CD4-positive, alpha-beta T cell (primary cell): ENCODE measurements at places on chromosomes 11 and 22.

GRCh38 chr11:114610984-114611944 lies 15.7 kb upstream of the NXPE4 start:
- DNase-seq = no peak

DNA sequence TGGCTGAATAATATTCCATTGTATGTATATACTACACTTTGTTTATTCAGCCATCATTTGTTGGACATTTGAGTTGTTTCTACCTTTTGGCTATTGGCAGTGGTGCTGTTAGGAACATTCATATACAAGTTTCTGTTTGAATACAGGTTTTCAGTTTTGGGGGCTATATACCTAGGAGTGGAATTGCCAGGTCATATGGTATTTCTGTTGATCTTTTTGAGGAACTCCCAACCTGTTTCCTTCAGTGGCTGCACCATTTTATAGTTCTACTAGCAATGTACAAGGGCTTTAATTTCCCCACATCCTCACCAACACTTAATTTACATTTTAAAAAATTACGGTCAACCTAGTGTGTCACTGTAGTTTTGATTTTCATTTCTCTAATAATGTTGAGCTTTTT lies 54.6 kb downstream of the HSD17B12 start:
- DNase-seq = no peak

DNA sequence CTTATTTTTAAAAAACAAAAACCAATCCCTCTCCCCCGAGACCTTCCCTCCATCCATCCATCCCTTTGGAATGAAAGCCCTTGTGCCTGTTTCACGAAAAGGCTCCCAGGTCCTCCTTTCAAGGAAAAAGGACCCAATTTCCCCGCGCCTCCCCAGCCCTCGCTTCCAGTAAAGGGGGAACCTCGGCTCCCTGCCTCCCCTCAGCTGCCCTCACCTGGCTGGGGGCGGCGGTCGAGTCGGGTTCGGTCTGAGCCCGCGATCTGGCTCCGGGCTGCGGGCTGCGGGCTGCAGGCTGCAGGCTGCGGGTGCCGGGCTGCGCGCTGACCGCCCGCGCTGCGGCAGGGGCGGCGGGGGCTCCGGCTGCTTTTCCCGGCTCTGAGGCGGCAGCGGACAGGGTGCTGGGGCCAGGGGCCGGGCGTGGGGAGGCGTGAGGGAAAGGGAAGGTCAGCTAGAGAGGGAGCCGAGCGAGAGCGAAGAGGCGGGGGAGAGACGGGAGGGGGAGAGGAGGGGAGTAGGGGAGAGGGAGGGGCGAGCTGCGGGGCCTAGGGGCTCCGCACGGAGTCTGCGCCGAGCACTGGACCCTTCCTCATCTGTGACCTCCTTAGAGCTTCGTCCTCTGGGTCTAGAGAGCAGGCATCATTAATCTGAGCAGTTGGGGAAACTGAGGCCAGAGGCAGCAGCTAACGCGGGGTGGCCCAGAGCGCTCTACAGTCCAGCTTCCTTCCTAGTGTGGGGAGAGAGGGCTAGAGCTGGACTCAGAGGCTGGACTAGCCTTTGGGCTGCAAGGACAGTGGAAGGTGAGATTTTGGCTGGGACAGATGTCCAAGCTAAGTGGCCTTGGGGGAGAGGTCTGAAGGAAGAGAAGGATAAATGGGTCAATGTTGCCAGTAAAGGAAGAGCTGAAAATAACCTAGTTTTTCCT lies at the start of gene C1QTNF4:
C1QTNF4 (minus strand) TSS at position 478 of the 922 bp plus-strand sequence. CDS start 3,601 bp downstream, outside the sequence.
- no peak for DNase-seq

GRCh38 chr22:31084811-31085492 lies 3.8 kb downstream of the SMTN start:
- peak; percentile 86 for DNase-seq

DNA sequence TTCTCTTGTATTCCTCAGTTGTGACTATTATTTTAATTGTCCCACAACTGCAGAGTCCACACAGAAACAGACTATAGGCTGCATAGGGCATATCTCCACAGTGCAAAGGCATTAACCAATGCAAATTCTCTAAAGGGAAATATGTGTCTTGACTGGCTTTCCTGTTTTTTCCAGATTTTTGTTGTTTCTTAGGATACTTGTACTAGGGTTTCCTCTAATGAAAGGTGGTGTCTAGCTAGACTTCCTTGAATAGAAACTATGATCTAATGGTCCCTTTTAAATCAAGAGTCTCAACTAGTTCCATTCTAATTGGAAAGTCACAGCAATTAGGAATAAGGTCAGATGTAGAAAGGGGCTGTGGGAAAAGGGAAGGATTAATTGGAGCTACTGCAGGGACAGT lies 37.6 kb downstream of the SLC36A4 start:
- DNase-seq = no peak

GRCh38 chr11:95650276-95650675 lies 139.3 kb downstream of the FAM76B start:
- no peak for DNase-seq

DNA sequence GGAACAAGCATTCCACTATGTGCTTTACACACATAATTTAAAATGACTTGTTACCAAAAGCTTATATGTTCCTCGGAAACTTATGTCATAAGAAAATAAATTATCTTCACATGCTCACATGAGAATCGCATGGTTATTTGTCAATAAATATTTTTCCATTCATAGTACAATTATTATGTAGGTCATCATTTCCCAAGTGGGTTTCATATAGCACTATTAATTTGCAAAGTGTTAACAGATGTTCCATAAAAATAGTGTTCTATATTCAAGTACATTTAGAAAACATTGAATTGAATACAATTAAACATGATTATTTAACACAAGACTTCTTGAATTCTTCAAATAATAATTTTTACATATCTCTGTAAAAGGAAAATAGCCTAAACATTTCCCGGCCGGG lies 23.9 kb downstream of the LRRC4C start:
- DNase-seq = no peak

GRCh38 chr11:26557666-26558065 lies 14.4 kb downstream of the MUC15 start:
- DNase-seq = no peak

- no peak for DNase-seq
These were observed 31.0 kb downstream of the CTTN start for GRCh38 chr11:70429428-70429705.

GRCh38 chr11:119991022-119991404 lies 146.9 kb downstream of the TRIM29 start:
- no peak for DNase-seq

GRCh38 chr11:121467471-121467870 lies 14.7 kb upstream of the SORL1-AS1 start:
- no peak for DNase-seq

DNA sequence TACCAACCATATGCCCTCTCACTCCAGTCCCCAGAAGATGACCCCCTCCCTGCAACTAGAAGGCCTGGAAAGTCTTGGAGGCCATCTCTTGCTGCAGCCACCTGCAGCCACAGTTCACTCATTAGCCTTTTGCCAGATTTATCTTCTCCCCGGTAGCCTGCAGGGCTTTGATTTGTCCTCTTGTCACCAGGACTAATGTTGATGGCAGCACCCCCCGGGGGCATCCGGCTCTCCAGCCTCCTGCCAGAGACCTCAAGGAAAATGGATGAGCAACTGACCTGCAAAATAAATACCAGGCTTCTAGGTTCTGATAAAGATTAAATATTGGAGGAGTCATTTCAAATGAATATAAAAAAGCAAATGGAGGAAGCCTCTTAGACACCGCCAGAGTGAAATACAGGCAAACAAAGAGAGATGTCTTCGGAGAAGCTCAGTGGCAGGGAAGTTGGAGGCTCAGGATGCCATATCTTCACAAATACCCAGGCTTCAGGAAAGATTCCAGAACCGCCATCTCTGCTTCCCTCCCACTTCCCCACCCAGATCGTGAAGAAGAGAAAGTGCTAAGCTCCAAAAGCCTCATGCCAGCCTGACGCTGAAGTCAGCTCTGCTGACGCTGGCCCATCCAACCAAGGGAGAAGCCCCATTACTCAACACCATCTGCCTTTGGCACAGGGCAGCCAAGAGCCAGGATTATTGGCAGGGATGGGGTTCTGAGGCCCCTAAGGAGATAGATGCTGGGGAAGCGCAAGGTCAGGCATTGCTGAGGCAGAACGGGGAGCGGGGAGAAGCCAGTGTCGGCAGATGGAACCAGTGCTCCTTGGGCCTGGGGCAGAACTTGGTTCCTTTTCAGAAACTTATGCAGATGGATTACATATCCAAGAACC lies 362.7 kb downstream of the CADM1 start:
- DNase-seq = no peak

DNA sequence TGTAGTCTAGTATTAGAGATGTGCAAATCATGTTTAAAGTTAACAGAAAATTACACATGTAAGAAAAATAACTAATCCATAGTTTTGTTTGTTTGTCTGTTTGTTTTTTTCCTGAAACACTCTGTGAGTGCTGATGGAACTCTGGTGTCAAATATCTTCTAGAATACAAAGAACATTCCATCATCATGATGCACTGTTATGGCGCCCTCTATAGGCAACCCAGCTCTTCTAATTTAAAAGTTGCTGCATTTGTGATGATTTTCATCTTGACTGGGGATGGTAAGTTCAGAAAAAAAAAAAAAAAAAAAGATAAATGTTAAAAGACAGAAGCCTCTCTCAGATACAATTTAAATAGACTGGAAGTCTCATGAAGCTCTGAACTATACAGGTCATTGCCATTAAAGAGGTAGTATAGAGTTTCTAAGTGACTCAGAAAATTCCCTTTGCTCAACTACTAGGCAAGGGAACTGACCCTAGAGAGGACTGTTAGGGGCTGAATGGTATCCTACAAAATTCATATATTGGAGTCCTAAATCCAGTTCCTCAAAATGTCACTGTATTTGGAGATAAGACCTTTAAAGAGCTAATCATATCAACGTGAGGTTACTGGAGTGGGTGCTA lies 597.2 kb upstream of the ANO3 start:
- DNase-seq = no peak

DNA sequence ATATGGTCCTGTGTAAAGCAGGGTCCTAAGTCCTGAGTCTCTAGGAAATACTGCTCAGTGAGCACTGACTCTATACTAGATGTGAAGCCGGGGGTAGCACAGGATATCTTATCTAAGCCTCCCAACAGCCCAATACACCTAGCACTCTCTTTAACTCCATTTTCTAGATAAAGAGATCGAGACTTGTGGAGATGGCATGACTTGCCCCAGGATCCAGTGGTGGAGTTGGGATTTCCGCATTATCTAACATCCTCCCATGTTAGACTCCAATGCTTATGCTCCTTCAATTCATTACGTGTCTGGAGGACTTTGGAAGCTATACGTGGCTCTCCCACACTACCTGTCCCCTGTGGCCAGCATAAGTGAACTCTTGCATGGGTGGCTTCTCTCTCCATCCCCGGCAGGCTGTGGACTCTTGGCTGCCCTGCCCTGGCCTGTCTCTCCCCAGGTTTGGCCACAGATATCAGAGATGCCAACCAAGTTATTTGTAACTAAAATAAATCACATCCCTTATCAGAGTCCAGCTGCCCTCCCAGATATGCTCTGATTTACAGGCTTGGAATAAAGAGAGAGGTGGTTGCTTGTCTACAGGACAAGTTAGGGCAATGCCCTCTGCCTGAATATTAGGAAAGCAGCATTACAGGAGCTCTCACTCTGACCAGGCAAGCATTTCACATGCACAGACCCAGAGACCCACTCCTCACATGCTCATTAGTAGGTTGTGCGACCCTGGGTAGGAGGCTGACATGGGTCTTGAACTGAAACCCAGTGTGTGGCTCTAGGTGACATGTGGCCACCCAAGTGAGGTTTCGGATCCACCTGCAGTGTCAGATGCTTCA lies 4.5 kb downstream of the CD44 start:
- DNase-seq = no peak

- DNase-seq = no peak
These were observed 46.7 kb downstream of the C22orf42 start for GRCh38 chr22:32112380-32112779.

- DNase-seq = no peak
These were observed 121.6 kb downstream of the BUD13 start for GRCh38 chr11:116651098-116651736.

DNA sequence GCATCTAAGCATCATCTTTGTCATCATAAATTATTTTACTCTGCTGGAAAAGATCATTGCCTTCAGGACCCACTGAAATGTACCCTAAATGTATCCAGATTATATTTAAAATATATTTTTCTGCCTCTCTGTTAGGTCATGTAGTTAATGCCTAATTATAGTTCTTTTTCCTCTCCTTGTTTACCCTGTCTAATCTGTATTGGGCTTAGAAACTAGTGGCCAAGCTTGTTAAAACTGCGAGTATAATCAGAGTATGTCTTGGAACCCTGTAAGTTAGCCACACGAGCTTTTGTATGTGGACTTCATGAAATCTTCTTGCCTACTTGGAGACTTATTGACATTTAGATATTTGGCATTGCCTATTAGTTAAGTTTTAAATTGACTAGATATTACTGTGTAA lies 55.6 kb downstream of the ARFGAP2 start:
- DNase-seq = no peak

DNA sequence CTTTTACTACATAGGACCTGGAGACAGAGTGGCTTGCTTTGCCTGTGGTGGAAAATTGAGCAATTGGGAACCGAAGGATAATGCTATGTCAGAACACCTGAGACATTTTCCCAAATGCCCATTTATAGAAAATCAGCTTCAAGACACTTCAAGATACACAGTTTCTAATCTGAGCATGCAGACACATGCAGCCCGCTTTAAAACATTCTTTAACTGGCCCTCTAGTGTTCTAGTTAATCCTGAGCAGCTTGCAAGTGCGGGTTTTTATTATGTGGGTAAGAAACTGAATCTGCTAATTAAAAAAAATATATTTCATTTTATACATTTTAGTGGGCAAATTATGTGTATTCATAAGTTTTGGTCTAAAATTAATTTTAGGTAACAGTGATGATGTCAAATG lies 7.8 kb downstream of the BIRC3 start:
- peak; percentile 50 for DNase-seq
